ENCODE measurements at places on chromosomes 16 and 17. TPM values are rescaled to one million over a fixed set of nuclear protein-coding genes. Genes with fewer than 3 reads are reported as not detected.

DNA sequence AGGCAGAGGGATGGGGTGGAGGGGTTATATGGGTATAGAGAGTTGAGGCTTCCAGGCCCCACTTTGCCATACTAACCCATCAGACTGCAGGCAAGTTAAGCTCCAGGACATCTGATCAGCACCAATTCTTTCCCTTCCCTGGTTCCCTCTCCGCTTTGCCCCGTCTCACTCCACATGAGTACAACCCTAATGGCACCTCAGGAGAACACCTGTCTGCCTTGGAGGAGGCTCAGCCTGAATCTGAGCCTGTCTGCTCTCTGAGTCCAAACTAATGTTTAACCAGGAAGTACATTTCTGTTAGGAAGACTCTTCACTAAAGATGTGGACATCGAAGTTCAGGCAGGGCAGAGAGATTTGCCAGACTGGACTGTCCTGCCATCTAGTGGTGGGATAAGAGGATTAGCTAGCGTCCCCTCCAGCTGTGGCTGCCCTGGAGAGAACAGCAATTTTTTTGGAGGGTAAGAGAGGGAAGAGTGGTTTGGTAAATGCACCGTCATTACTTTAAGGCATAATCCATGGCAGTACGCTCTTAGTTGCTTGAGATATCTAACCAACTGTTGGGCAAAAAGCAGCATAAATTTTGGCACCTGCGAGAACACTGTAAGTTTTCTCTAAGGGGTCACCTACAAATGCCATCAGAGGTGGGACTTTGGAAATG lies 29.2 kb upstream of the LRRC75A start:
- DNase-seq, result peak; percentile 78
- peak overlapping the region; percentile 52 for H3K27ac ChIP-seq
- H3K4me1 ChIP-seq, result no peaks in the 10 kb centered on the region
- no peaks in the 10 kb centered on the region for H3K27me3 ChIP-seq

DNA sequence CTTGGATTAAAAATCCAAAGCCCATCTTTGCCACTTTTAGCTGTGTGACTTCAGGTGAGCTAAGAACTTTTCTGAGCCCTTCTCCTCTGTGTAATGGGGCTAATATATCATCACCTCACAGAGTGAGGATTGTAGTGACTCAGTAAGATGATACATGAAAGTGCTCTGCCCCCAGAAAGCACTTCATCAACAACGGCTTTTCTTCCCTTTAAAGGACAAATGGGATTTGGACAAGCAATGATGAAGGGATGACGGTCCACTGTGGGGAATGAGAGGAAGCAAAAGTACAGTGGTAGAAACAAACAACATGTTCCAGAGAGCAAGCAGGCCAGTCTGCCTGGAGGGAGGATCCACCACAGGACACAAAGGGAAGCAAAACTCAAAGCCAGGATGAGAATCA lies 14.3 kb upstream of the TMED6 start:
- H3K27me3 ChIP-seq, result no peaks in the 10 kb centered on the region
- no peaks in the 10 kb centered on the region for H3K4me1 ChIP-seq
- DNase-seq, result no peak
- no peak overlapping the region for H3K4me3 ChIP-seq
- peak overlapping the region; percentile 68 for H3K27ac ChIP-seq

DNA sequence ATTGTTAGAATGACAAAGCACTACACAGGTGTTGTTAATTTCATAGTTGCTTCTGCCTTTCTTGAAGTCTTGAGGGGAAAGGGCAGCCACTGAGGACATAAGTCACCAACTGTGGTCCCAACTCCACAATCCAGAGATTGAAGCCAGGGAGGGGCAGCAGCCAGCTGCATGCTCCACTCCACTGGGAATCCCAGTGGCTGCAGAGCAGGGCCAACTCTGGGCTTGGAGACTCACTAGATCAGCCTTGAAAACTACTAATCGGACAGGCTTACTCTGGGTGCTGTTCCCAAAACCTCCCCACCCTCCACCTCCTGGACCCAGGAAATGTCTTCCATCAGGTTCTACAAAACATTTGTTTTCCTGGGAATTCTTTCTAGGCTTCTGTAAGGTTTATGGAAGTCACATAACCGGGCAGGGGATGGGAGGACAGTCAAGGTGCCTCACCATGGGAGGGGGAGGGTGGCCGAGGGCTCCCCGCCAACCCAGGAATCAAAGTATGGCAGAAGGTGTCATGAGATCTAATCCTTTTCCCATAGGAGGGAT lies 68.0 kb downstream of the MYH13 start:
- peak overlapping the region; percentile 28 for H3K27ac ChIP-seq
- no peak overlapping the region for H3K4me3 ChIP-seq
- no peaks in the 10 kb centered on the region for H3K36me3 ChIP-seq
- H3K27me3 ChIP-seq, result no peaks in the 10 kb centered on the region

DNA sequence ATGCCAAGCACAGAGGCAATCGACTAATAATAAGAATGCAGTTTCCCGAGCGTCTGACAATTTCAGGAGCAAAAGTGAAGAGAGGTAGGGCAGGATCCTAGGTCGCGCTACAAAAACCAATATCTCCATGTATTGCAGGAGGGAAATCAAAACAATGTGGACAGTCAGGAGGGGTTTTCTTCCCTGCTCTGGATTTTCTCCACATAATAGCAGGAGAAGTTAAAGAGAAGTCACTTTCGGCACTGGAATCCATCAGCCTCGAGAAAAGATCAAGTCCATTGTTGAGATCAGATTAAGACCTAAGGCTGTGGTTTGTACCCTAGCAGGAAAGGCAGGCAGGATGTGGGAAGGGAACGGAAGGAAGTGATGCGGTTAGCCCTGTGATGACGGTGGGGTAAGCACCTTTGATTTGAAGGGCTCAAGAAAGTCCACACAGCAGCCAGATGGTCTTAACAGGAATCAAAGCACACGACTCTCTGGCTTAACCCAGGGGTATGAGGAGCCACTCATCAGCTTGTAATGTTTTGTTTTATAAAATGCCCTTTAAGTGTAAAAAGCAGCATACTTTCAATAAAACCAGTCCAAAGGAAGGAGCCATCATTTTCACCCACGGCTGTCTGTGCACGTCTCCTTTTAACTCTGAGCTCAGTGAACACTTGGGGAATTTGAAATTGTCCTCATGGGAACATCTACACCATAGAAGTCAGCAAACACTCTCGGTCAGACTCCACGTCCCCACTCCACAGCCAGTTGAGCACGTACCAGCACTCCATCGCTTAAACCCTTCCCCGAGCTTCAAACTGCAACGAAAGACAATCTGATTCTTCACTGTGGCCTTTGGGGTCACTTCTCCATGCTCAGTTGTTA lies 15.8 kb upstream of the AKTIP start:
- peak; percentile 68 for DNase-seq
- no peak overlapping the region for H3K4me3 ChIP-seq
- H3K27ac ChIP-seq, result peak overlapping the region; percentile 73

DNA sequence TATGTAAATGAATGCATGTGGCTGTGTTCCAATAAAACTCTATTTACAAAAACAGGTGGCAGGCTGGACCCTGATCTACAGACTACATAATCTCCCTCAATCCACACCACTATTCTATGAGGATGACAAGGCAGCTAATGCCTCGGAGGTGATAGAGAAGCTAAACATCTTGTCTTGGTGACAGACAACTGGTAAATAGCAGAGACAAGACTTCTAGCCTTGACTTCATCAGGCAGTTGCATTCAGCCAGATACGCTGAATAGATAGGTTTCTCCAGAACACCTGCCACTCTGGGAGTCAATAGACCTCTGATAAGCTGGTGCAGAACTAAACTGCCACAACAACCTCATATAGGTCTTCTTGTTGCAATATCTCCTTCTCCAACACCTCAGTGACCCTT lies 3.3 kb downstream of the ATPAF2 start:
- no peaks in the 10 kb centered on the region for H3K4me1 ChIP-seq
- no peak for DNase-seq
- H3K36me3 ChIP-seq, result no peaks in the 10 kb centered on the region
- H3K27ac ChIP-seq, result no peak overlapping the region
- H3K27me3 ChIP-seq, result no peaks in the 10 kb centered on the region

- H3K27ac ChIP-seq, result peak overlapping the region; percentile 36
- peak; percentile 38 for DNase-seq
- H3K4me1 ChIP-seq, result peaks cover 44% of the 10 kb centered on the region
- peaks cover 27% of the 10 kb centered on the region for H3K27me3 ChIP-seq
- H3K36me3 ChIP-seq, result no peaks in the 10 kb centered on the region
- no peak overlapping the region for H3K4me3 ChIP-seq
Measured at GRCh38 chr17:7440834-7441195, 1.5 kb downstream of the FGF11 start.

The HSD17B1 gene
- 3.1 TPM for total RNA-seq

The ALOX12 gene
- total RNA-seq, result not detected

The CSH1 gene
- total RNA-seq, result not detected

The ZACN gene
- not detected for total RNA-seq

The MYL4 gene
- 3.2 TPM for total RNA-seq

The HOXB6 gene
- total RNA-seq, result 0.88 TPM
